ENCODE measurements at places on chromosomes 5 and 9. TPM values are rescaled to one million over a fixed set of nuclear protein-coding genes. Genes with fewer than 3 reads are reported as not detected.

ARHGEF28 gene
- total RNA-seq, result 0.02 TPM

INIP gene
- 37.3 TPM for total RNA-seq

ABLIM3 gene
- total RNA-seq, result 0.07 TPM

SPINK5 gene
- total RNA-seq, result not detected

KDM3B gene
- 39.0 TPM for total RNA-seq

SPACA9 gene
- 2.7 TPM for total RNA-seq

NUDT12 gene
- 6.1 TPM for total RNA-seq

EIF4EBP3 gene
- total RNA-seq, result 17.3 TPM

NDST1 gene
- total RNA-seq, result 5.5 TPM

SHOC1 gene
- not detected for total RNA-seq

FRRS1L gene
- total RNA-seq, result not detected

SLC4A9 gene
- 0.73 TPM for total RNA-seq

NR5A1 gene
- total RNA-seq, result not detected

OR1N1 gene
- not detected for total RNA-seq

MAP3K1 gene
- 22.9 TPM for total RNA-seq

CDX1 gene
- total RNA-seq, result not detected

PKN3 gene
- 14.9 TPM for total RNA-seq

WNT8A gene
- not detected for total RNA-seq

FPGS gene
- 80.4 TPM for total RNA-seq

SOX30 gene
- 0.44 TPM for total RNA-seq

TEX48 gene
- total RNA-seq, result 0.69 TPM

MED7 gene
- 16.9 TPM for total RNA-seq

ZNF483 gene
- 2.5 TPM for total RNA-seq

IL4 gene
- 0.77 TPM for total RNA-seq

ARSB gene
- 7.6 TPM for total RNA-seq
